ENCODE measurements at places on chromosomes 16 and 17. TPM values are rescaled to one million over a fixed set of nuclear protein-coding genes. Genes with fewer than 3 reads are reported as not detected.

DNA sequence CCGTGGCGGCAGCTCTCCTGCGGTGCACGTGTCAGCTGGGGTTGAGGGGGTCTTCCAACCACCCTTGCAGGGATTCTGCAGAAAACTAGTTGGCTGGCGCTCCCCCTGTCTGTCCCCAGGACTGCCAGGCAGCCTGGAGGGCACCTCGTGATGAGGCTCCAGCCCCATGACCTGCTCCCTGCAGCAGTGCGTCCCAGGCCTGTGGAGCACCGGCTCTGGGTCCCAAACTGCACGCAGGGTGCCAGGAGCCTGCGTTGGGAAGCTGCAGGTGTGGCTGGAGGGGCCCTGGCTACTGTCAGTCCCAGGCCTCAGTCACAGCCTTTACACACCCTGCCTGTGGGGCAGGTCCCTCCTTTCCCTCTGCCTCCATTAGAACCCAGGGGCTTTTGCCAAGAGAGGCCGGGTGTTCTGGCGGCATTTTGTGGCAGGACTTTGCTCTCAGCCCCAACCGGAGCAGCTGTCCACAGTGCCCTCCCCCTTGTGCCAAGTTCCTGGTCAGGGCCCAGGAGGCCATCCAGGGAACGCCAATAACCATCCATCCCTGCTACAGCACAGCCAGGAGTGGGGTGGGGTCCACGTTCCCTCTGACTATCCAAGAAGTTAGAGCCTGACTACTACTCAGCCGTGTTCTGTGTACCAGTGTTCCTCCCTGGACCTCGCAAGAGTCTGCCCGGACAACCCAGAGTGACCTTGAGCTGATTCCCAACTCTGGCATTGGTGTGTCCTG, 9.2 kb downstream of the CHMP6 start:
- no peak overlapping the region for H3K27ac ChIP-seq
- peaks cover 6% of the 10 kb centered on the region for H3K27me3 ChIP-seq
- peaks cover 38% of the 10 kb centered on the region for H3K4me1 ChIP-seq
- H3K36me3 ChIP-seq: peaks cover 39% of the 10 kb centered on the region

DNA sequence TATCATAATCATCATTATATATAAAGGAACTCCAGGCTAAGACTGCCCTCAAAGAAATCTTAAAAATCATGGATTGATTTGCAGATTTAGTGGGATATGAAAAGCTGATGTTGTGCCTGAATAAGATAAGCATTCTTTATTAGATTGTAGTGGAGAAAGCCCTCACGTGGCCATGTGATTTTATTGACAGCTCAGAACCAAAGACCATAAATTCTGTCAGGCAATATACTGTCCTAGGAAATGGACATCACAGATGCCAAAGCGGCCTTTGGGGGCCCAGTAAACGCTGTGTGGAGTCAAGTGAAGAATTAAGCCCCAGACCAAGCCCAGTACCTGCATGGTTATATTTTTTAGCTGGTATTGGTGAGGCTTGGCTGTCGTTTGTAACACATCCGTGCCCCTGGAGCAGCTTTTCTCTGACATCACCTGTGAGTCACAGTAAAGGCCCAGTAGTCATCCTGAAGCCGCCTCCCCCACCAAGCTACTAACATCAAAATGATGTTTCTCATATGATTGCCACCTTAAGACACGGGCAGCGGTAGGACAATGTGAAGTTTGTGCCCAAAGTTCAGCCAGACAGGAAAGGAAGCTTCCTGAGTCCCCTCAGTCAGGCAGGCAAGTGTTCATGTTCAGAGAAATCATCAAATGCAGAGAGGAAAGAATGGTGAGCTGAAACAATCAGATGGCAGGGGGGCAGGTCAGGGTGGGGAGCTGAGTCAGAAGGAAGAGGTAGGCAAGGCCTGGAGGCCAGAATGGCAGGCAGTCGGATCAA, 209.4 kb downstream of the IRX3 start:
- no peak overlapping the region for H3K4me3 ChIP-seq
- no peaks in the 10 kb centered on the region for H3K27me3 ChIP-seq
- no peaks in the 10 kb centered on the region for H3K4me1 ChIP-seq
- DNase-seq: no peak
- H3K27ac ChIP-seq: no peak overlapping the region

GRCh38 chr16:50616386-50616785, 64.7 kb downstream of the SNX20 start:
- DNase-seq: no peak
- H3K4me1 ChIP-seq: no peaks in the 10 kb centered on the region
- no peaks in the 10 kb centered on the region for H3K27me3 ChIP-seq
- H3K27ac ChIP-seq: no peak overlapping the region
- no peaks in the 10 kb centered on the region for H3K36me3 ChIP-seq
- no peak overlapping the region for H3K4me3 ChIP-seq

DNA sequence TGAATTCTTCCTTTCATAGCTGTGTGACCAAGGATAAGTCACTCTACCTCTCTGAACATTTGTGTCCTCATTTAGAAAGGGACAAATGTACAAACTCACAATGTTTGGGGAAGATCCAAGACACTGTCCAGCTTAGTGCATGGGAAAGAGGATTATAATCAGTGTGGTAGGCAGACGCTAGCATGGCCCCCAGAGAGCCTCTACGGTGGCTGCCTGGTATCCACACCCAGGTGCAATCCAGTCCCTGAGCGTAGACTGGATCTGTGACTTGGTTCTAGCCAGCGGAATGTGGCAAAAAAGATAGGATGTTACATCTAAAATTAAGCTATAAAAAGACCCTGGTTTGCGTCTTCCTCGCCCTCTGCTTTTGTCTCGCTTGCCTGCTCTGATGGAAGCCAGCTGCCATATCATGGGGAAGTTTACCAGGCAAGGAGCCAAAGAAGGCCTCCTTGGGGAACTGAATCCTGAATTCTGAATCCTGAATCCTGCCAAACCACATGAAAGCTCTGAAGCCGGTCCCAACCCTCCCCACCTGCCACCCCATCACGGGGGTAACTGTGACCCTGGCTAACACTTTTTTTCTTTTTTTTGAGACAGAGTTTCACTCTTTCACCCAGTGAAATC, 51.7 kb downstream of the PLXDC1 start:
- no peaks in the 10 kb centered on the region for H3K36me3 ChIP-seq
- H3K27ac ChIP-seq: peak overlapping the region; percentile 65
- no peaks in the 10 kb centered on the region for H3K27me3 ChIP-seq
- DNase-seq: no peak

GRCh38 chr17:45227101-45227925, 5.6 kb downstream of the FMNL1 start:
- peak overlapping the region; percentile 86 for H3K27ac ChIP-seq
- no peaks in the 10 kb centered on the region for H3K27me3 ChIP-seq
- no peak for DNase-seq
- H3K36me3 ChIP-seq: no peaks in the 10 kb centered on the region
- H3K4me3 ChIP-seq: no peak overlapping the region

DNA sequence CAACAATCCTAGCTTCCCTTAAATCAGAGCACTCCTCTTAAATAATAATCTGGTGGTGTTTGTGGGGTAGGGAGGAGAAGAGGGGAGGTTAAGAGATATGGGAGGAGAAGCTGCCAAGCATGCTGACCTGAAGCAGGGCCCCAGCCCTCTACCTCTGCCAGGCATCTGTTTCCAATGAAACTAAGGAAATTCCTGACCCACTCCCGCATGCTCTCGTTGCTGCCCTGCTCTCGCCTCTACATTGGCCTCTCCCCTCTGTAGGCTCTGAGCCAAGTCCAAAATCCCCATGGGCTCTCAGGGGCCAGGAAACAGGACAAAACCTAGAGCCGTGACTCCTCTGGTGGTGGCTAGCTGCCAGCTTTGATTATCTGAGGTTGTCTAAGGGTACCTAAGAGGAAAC, 559.5 kb upstream of the CDH11 start:
- no peaks in the 10 kb centered on the region for H3K4me1 ChIP-seq
- H3K36me3 ChIP-seq: no peaks in the 10 kb centered on the region
- H3K27me3 ChIP-seq: no peaks in the 10 kb centered on the region
- H3K27ac ChIP-seq: no peak overlapping the region

- no peaks in the 10 kb centered on the region for H3K36me3 ChIP-seq
- H3K4me3 ChIP-seq: no peak overlapping the region
Observed at GRCh38 chr17:28151001-28151400, 108.5 kb downstream of the NLK start.

DNA sequence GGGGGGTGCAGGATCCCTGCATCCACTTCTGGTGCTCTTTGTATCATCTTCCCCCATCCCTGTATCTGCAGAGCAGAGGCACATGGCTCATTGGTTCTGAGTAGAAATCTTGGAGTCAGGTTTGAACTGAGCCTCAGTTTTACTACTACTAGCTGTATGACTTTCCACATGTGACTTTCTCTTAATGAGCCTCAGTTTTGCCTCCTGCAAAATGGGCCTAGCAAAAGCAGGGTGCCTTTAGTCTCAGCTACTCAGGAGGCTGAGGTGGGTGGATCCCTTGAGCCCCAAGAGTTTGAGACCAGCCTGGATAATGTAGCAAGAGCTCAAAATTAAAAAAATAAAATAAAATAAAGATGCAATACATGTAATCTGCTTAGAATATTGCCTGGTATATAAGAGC, 81.4 kb downstream of the SDR42E1 start:
- no peaks in the 10 kb centered on the region for H3K4me1 ChIP-seq
- no peak overlapping the region for H3K27ac ChIP-seq
- no peak for DNase-seq
- H3K36me3 ChIP-seq: no peaks in the 10 kb centered on the region
- H3K27me3 ChIP-seq: no peaks in the 10 kb centered on the region

GRCh38 chr17:19449656-19450055, 38.6 kb downstream of the RNF112 start:
- H3K27ac ChIP-seq: no peak overlapping the region
- H3K36me3 ChIP-seq: no peaks in the 10 kb centered on the region
- H3K4me1 ChIP-seq: no peaks in the 10 kb centered on the region
- no peak for DNase-seq
- H3K4me3 ChIP-seq: no peak overlapping the region

TBC1D3G gene
- total RNA-seq: not detected

RAB26 gene
- total RNA-seq: 0.31 TPM

SPN gene
- total RNA-seq: 4.5 TPM

AXIN2 gene
- 29.8 TPM for total RNA-seq

GAST gene
- not detected for total RNA-seq
